ENCODE measurements at places on chromosomes 1 and 21. TPM values are rescaled to one million over a fixed set of nuclear protein-coding genes. Genes with fewer than 3 reads are reported as not detected.

The FTCD gene
- polyA plus RNA-seq: not detected

DNA sequence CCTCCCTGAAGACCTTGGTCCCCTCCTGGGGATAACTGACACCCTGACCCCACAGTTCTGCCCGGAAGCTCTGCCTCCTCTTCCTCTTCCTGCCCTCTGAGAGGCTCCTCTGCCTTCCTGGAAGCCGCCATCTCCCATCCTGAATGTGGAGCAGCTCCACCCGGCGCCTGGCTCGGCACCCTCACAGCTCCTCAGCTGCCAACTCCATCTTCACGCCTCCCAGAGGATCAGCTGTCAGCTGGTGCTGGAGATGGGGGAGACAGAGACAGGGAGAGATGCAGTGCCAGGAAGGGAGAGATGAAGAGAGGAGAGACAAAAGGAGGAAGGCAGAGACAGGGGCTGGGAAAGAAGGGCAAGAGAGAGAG, 210.4 kb upstream of the CSF3R start:
- DNase-seq: no peak

DNA sequence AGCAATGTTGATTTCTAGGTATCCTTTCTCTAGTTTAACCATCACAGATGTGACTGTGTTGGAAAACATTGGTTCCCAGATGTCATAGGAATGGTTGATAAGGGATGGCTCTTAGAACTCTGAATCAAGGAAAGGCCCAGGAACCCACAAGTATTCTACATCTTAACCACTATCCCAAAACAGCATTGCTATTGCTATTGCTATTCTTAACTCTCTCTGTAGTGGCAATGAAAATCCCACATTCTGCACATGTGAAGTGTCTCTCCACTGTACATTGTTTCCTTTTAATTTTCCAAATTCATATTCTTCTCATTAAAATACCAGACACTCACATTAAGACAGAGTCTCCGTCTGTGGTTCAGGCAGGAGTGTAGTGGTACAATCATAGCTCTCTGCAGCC, 420.4 kb upstream of the RUNX1 start:
- no peak for DNase-seq

GRCh38 chr1:93448292-93448982, 519 bp downstream of the FNBP1L start:
- DNase-seq: no peak

- DNase-seq: no peak
Measured at GRCh38 chr1:230066466-230067404, at the start of gene GALNT2. Gene GALNT2 (plus strand): TSS chr1:230067238. CDS start chr1:230067281, 43 bp downstream.
